Activated CD8-positive, alpha-beta T cell treated with anti-CD3 and anti-CD28 coated beads for 36 hours (primary cell): ENCODE measurements at places on chromosomes 11 and 22. TPM values are rescaled to one million over a fixed set of nuclear protein-coding genes. Genes with fewer than 3 reads are reported as not detected.

Gene UCP2
- total RNA-seq = 244 TPM

- no peak for DNase-seq
Measured at GRCh38 chr11:45927684-45928413, 5.4 kb downstream of the LARGE2 start.

DNA sequence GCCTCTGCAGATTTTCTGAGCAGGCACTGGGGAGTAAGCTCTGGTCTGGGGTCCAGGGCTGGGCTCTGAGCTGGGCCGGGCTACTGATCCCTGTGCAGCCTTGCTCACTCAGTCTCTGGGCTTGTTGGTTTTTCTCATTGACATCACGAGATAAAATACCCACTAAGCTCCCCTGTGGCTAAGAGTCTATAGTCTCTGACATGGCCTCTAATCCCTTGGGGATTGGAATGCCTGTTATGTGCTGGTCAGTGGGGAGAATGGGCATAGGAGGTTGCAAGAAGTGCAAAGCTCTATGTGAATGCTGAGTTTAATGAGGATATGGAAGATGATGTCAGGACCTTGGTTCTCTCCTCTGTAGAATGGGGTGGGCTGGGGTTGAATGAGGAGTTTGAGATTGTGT is 23.3 kb downstream of the ELF5 start:
- no peak for DNase-seq

- DNase-seq = peak; percentile 96
Measured at GRCh38 chr22:50244420-50245213, at the start of gene TUBGCP6. Gene TUBGCP6 (minus strand): TSS chr22:50245023. CDS start chr22:50244459, 564 bp downstream.

DNA sequence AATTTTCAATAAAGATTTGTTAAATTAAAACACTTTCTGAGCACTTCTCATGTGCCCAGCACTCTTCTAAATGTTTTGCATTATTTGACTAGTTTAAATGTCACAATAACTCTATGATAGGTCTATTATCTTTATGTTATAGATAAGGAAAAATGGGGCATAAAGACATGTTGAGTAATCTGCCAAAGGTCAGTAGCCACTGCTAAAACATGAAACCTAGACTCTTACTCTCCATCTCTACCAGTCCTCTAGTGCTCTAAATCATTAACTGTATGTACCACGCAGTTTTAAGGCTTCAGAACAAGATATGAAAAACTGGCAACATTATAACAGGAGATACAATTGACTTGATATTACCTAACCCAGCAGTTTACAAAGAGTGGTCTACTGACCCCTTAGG is 6.9 kb downstream of the RAB6A start:
- no peak for DNase-seq

DNA sequence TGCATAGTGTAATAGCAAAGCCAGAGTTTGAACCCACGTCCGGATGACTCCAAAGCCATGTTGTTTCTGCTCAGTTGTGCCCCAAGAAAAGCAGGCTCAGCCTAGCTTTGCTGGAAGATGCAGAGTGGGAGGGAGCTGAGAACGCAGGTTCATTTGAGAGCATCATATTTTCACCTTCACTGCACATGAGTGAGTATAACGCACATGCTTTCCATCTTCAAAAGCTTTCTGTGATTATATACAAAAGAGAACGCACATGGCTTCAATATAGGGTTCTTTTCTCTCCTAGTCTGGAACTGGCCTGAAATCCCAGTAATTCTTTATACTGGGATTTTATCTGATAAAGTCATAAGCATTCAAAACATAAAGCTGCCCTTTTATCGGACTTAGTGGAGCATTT is 385.5 kb upstream of the CADM1 start:
- DNase-seq = no peak

- peak; percentile 28 for DNase-seq
Measured at GRCh38 chr22:48640890-48641841, 1186.5 kb downstream of the BRD1 start.

GRCh38 chr11:80505771-80506170 is 1064.9 kb upstream of the TENM4 start:
- no peak for DNase-seq

DNA sequence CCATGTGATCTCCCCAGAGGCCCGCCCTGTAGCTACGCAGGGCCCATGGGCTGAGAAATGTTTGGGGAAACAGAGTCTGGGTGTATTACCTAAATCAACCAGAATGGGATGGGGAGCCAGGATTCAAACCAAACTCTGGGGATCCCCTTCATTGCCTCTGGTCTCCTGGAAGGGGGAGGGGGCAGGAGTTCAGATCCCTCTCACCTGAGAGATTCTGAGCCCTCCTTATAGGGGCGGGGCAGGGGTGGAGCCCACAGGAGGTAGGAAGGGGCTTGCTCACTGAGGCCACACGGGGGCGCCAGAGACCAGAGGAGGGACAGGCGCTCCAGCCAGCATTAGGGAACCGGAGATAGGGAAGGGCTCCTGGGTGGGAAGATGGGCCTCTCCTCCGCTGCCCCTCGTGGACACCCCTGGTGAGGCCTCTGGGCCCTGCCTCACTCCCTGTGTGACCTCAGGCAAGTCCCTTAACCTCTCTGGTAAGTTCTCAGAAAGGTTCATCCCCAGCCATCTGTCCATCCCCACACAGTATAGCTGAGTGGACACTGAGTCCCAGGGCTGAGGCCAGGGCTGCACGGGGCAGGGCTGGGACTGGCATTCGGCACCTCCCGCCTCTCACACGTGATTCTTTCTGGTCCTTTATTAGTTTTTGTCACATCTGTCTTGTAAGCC is 2.7 kb upstream of the CDC42BPG start:
- DNase-seq = peak; percentile 94

Gene EMID1
- total RNA-seq = not detected

GRCh38 chr11:61787928-61788491 is 4.4 kb downstream of the TMEM258 start:
- peak; percentile 39 for DNase-seq

GRCh38 chr11:83302151-83302550 is 16.0 kb upstream of the CCDC90B start:
- no peak for DNase-seq

- DNase-seq = no peak
Measured at GRCh38 chr11:64227405-64227956, 1.4 kb downstream of the NUDT22 start.

Gene KRTAP5-8
- not detected for total RNA-seq

Gene UBQLN3
- not detected for total RNA-seq

DNA sequence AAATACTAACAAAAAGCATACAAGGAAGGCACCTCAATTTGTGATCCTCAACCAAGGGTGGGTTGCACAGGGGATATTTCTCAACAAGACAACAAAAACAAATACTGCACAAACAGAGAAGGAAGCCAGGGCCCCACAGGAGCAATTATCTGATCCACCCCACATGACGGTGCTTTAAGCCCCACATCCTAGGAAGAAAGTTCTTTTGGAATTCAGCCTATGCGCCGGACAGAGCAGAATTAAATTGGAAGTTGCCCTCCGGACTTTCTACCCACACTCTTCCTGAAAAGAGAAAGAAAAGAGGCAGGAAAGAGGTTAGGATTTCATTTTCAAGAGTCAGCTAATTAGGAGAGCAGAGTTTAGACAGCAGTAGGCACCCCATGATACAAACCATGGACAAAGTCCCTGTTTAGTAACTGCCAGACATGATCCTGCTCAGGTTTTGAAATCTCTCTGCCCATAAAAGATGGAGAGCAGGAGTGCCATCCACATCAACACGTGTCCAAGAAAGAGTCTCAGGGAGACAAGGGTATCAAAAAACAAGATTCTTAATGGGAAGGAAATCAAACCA is 40.6 kb downstream of the OSBP start:
- DNase-seq = no peak

- no peak for DNase-seq
Measured at GRCh38 chr22:49788504-49788903, 39.2 kb downstream of the BRD1 start.

- no peak for DNase-seq
Measured at GRCh38 chr11:69158301-69159149, 2.8 kb downstream of the SMIM38 start.

GRCh38 chr22:42962295-42963230 is 52.4 kb downstream of the PACSIN2 start:
- no peak for DNase-seq

DNA sequence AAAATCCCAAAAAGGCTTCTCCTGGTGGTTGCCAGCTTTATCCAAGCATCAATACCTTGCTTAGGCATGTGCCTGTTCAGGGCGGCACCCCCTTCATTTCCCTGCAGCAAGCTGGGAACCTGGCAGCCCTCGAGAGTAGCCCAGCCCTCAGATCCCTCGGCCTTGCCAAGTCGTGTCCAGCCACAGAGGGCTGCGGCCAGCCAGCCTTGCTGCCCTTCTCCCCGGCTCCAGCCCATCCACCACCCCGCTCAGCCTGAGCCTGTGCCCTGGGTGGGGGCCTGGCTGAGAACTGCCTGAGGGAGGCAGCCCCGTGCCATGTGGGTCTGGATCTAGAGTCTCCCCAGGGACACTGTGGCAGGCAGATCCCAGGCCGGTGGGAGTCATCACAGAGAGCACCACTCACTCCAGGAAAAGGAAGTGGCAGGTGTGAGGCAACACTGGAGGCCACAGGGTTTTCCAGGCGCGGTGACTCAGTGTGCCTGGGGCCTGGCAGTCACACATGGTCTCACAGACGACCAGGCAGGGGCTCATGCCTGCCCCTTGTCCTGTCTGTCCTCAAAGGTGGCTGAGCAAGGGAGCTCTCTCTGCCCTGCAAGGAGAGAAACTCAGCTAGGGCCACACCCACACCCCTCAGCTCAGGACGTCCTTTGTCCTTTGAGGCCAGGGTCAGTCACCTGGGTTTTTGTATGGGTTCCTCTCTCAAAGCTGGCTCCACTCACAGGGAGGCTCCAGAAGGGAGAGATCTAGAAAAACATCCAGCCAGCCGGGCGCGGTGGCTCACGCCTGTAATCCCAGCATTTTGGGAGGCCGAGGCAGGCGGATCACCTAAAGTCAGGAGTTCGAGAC is 12.2 kb upstream of the CDC42BPG start:
- peak; percentile 82 for DNase-seq

- DNase-seq = no peak
Measured at GRCh38 chr11:31793264-31793663, 17.9 kb downstream of the PAX6 start.

Gene CAPRIN1
- total RNA-seq = 297 TPM

GRCh38 chr22:17121233-17122195 is at the start of gene TMEM121B:
Gene TMEM121B (minus strand): TSS chr22:17121360. CDS start chr22:17121127, 233 bp downstream.
- peak; percentile 53 for DNase-seq

GRCh38 chr11:60303661-60304060 is 23.2 kb downstream of the MS4A4A start:
- no peak for DNase-seq

DNA sequence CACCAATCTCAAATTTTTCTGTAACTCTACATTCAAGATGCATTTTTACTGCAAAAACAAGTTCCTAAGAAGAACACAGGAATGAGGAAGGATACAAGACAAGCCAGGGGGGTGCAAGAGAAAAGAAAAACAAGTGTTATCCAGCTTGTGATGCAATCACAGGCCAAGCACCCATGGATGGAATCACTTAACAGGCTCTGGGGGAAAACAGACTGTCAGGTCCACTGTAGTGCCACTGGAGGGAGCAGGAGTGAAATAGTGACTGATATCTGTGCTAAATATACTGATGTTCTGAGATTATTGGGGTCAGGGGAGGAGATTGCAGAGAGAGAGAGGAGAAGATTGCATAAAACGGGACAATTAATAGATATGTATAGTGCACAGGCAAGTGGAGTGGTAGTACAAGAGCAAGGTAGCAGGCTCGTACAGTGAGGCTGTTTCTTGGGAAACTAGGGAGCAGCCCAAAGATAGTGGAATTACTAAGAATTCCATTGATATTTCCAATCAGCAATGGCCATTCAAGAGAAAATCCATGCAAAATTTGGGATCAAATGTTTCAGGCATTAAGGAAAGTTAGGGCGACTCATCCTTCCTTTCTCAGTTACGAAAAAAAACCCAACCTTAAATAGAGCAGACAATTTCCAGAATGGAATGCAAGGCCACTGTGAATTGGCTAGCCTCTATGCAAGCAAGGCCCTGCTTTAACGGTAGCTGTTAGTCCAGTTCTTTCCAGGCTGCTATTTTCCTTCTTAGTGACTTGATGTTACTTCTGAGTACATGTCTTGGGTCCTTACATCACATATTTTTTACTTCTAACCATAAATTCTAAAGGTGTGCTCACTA is 52.2 kb upstream of the CEP126 start:
- no peak for DNase-seq

Gene RGL4
- 16.7 TPM for total RNA-seq

Gene TRPM5
- not detected for total RNA-seq
